Hematopoietic multipotent progenitor cell treated with erythropoietin and hydrocortisone succinate and interleukin-3 and kit ligand, for 4 days (in vitro differentiated cells): ENCODE measurements at places on chromosomes 5 and 9.

GRCh38 chr9:68851657-68852056 lies 146.6 kb downstream of the PIP5K1B start:
- DNase-seq: no peak

DNA sequence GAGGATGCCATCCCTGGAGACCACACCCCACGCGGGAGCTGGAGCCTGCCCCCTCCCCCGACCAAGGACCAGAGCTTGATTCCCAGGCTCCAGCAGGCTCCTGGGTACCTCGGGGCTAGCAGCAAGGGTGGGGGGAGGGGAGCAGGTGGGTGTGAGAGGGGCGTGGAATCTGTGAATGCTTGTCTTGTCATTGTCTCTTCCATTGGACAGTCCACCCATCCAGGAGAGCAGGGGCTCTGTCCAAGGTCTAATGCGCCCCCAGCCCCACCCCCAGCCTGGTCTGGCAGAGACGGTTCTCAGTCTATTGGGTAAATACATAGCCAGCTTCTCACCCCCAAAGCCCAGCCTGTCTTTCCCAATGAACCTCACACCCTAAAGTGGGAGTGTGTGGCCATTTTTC lies 22.8 kb downstream of the URM1 start:
- DNase-seq: no peak

GRCh38 chr5:79974886-79975285 lies 16.2 kb downstream of the MTX3 start:
- no peak for DNase-seq

- DNase-seq: no peak
These were observed 33.7 kb downstream of the HAVCR1 start for GRCh38 chr5:157025093-157025698.

DNA sequence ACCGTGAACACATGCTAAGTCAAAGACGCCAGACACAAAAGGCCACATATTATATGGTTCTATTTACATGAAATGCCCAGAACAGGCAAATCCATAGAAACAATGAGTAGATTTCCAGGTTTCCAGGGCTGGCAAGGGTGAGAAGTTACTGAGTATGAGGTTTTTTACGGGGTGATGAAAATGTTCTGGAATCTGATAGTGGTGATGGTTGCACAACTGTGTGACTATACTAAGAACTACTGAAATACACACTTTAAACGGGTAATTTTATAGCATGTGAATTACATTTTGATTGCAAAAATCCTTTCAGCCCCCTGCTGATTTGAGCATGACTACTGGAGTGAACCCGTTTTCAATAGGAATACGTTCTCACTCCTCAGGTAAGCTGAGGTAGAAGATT lies 46.7 kb upstream of the TBC1D9B start:
- DNase-seq: no peak

- no peak for DNase-seq
These were observed 31.5 kb upstream of the SGCD start for GRCh38 chr5:156295431-156295830.

DNA sequence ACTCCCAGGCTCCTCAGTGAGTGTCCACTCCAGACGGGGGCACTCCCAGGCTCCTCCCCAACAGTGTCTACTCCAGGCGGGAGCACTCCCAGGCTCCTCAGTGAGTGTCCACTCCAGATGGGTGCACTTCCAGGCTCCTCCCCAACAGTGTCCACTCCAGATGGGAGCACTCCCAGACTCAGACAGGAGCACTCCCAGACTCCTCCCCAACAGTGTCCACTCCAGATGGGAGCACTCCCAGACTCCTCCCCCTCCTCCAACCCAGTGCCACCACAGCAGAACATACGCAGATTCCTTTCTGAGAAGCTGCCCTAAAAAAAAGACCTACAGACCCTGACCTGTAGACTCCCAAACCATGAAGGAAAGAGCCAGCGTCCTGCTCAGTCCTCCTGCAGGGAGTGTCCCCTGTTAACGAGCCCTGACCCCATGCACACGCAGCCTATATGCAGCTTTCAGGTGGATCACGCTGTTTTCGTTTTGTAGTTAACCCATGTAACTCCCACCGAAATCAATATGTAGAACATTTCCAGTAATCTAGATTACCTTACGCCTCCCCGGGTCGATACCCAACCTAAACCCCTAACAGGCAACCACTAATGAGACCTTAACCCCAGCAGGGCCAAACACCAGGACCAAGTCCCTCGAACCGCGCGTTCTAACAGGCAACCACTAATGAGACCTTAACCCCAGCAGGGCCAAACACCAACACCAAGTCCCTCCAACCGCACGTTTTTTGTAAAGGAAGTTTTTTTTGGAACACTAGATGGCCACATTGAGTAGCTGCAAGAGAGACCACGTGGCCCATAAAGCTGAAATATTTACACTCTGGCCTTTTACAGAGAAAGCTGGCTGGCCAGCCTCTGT lies 15.7 kb downstream of the PNPLA7 start:
- DNase-seq: peak; percentile 92

DNA sequence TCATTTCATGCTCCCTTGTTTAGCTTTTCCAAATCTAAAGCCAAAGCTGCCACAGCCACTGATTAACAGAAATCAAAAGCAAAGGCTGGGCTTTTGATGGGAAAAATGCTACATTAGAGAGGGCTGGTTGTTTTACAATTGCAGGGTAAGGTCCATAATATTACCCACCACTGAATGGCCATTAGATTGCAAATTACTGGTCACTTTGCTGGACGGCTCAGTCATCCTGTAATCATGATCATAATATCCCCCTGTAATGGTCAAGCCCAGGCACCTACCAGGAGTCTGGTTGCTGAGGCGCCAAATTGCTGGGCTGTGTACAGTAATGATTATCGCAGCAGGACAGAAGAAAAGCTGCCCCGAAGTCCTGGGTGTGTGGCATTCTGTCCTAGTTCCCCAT lies 286.5 kb downstream of the ZSWIM6 start:
- no peak for DNase-seq

- DNase-seq: peak; percentile 91
These were observed at the start of gene NR2F1 for GRCh38 chr5:93582677-93583438. Gene NR2F1, plus strand, starts transcription at chr5:93583222. Its CDS starts 1,802 bp downstream, at chr5:93585024.

GRCh38 chr9:33289496-33289895 lies 820 bp upstream of the NFX1 start:
- peak; percentile 42 for DNase-seq

DNA sequence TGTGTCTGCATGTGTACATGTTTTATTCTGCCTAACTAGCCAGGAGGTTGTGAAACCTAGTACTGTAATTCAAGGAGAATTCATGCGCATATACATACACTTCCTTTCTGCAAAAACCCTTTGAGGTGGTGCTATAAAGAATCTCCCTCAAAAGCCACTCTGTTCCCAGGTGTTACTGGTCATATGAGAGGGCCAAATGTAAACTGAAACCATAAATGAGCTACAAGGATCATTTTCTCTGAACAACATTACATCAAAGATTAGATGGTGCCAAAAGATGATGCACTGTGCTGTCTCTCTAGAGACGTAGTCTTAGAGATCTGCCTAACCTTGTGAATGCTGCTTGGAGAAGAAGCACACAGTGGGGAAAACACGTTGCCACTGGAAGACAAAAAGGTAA lies 15.7 kb downstream of the NREP start:
- no peak for DNase-seq

GRCh38 chr9:130565792-130566191 lies 13.6 kb upstream of the FUBP3 start:
- DNase-seq: peak; percentile 53

GRCh38 chr9:86637515-86637914 lies 283.3 kb upstream of the TUT7 start:
- DNase-seq: peak; percentile 24

- DNase-seq: no peak
These were observed 18.6 kb upstream of the SUSD1 start for GRCh38 chr9:112193572-112194288.

- no peak for DNase-seq
These were observed 64.5 kb upstream of the TGFBR1 start for GRCh38 chr9:99040251-99040900.

GRCh38 chr9:133290751-133291302 lies 15.8 kb upstream of the ABO start:
- no peak for DNase-seq

DNA sequence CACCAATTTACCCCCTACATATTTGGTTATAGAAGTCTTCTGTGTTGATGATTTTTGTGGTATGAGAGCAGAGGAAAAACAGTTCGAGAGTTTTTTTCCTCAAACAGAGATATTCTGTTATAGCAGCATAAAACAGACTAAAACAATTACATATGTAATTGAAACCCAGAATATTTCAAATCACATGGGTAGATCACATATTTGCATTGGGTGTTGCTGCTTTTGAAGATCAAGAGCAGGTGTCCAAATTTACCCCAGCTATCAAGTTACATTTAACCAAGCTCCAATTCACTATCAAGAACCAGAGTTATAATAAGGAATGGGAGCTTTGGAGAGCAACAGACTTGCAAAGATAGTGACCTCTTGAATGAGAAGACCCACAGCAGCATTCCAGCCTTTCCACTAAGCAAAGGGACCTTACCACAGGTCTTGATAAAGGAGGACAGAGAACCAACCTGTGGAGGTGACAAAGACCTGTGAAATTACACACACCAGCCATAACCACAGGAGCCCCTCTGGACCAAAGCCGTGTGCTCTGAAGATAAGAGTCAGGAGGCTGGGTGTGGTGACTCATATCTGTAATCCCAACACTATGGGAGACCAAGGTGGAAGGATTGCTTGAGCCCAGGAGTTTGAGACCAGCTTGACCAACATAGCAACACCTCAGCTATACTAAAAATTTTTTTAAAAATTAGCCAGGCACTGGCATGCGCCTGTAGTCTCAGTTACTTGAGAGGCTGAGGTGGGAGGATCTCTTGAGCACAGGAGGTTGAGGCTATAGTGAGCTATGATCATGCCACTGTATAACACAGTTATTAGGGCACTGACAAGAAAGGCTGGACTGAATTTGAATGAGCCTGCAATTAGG lies 4.0 kb upstream of the CCL28 start:
- peak; percentile 73 for DNase-seq
